CD4-positive, alpha-beta T cell treated with Interleukin-4 for 1 hour (primary cell): ENCODE measurements at places on chromosomes 5 and 9.

DNA sequence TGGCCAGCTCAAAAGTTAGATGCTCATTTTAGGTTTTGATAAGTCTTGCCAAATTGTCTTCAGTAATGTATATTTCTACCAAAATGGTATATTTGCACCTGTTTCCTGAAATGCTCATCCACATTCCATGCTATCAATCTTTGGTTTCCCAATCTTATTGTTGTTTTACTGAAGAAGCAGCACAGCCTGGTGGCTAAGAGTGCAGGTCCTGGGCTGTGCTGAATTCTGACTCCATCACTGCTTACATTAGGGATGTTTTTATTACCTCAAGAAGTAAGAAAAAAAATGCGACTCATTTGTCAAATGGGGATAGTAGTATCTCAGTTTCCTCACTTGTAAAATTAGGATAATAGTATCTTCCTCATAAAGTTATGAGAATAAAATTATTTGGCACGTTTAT lies 13.6 kb upstream of the S100Z start:
- DNase-seq, result no peak

DNA sequence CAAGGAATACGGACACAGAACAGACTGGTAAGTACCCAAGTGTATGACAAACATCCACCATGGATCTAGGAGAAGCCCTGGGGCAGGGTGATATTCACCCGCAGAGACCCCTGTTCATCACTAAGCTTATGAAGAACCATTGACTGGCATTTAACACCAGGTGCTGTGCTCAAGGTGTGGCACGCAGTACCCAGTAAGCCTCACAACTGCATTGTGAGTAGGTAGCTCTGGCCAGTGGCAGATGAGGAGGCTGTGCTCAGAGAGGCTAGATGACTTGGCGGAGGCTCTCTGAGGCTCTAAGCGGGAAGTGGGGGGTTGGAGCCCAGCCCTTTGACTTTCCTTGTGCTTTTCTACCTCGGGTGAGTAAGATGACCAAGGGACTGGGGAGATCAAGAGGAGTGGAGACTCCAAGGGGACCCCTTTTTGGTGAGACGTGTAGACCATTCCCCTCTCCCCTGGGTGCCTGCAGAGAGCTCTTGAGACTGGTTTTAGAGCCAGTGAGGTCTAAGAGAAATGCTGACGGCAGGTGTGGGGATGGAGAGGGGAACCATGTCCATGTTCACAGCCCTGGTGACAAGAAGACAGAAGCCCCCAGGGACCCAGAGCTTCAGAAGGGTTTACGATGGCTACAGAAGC lies 70.8 kb downstream of the IL6ST start:
- no peak for DNase-seq

- DNase-seq, result no peak
These were observed 135.4 kb upstream of the SPEF2 start for GRCh38 chr5:35482167-35482755.

- DNase-seq, result no peak
These were observed 20.1 kb downstream of the SREK1 start for GRCh38 chr5:66164044-66164790.

DNA sequence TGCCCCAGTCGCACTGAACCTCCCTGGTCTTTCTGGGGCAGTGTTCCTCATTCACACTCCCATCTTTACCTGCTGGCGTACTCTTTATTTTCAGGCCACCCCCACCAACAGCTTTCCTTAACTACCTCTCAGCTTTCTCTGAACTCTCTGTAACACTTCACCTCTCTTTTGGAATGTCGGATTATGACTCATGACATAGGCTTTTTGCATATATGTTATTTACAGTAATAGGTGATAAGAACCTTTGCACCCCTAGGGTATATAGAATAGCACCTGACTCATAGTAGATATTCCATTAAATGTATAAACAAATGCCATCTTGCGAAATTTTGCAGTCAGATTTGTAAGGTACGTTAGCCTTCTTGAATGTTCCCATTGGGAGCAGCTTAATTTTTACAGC lies 52.9 kb upstream of the MIER3 start:
- no peak for DNase-seq

GRCh38 chr9:136629879-136630661 lies 32.6 kb upstream of the EGFL7 start:
- DNase-seq, result peak; percentile 74

GRCh38 chr9:135098400-135099105 lies 11.1 kb downstream of the OLFM1 start:
- DNase-seq, result no peak
